Prostate gland (tissue), 2 donors: ENCODE measurements at places on chromosomes 4 and X. TPM values are rescaled to one million over a fixed set of nuclear protein-coding genes. Genes with fewer than 3 reads are reported as not detected.

DNA sequence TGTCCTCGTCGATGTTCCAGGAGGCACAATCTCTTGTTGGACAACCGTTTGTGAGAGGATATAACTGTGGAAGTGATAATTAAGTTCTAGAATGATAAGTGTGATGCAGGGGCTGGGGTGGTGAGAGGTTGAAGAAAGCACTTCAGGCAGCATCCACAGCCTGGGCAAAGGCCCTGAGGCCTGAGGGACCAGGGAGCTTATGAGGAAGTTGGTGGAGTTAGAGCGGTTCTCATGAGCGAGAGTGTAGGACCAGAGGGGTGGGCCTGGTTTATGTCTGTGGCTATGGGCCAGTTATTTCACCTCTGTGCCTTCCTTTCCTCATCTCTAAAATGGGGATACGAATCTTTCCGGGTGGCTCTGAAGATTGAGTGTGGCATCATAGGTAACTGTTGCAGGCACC lies 2.7 kb downstream of the CCDC120 start:
- no peaks in the 10 kb centered on the region for H3K4me1 ChIP-seq
- H3K4me3 ChIP-seq = no peak overlapping the region
- H3K27me3 ChIP-seq = no peaks in the 10 kb centered on the region
- H3K36me3 ChIP-seq = no peaks in the 10 kb centered on the region
- DNase-seq = no peak

GRCh38 chrX:132671229-132671641 lies 182.4 kb upstream of the MBNL3 start:
- H3K36me3 ChIP-seq = no peaks in the 10 kb centered on the region
- no peak overlapping the region for H3K27ac ChIP-seq

GRCh38 chr4:60657807-60658206 lies 542.3 kb upstream of the ADGRL3 start:
- no peaks in the 10 kb centered on the region for H3K4me1 ChIP-seq
- H3K27ac ChIP-seq = no peak overlapping the region
- no peaks in the 10 kb centered on the region for H3K27me3 ChIP-seq
- H3K4me3 ChIP-seq = no peak overlapping the region

GRCh38 chrX:31178064-31178768 lies 106.4 kb upstream of the FTHL17 start:
- H3K4me3 ChIP-seq = no peak overlapping the region
- H3K27me3 ChIP-seq = no peaks in the 10 kb centered on the region
- H3K36me3 ChIP-seq = no peaks in the 10 kb centered on the region
- no peak overlapping the region for H3K27ac ChIP-seq
- H3K4me1 ChIP-seq = no peaks in the 10 kb centered on the region
- DNase-seq = no peak

DNA sequence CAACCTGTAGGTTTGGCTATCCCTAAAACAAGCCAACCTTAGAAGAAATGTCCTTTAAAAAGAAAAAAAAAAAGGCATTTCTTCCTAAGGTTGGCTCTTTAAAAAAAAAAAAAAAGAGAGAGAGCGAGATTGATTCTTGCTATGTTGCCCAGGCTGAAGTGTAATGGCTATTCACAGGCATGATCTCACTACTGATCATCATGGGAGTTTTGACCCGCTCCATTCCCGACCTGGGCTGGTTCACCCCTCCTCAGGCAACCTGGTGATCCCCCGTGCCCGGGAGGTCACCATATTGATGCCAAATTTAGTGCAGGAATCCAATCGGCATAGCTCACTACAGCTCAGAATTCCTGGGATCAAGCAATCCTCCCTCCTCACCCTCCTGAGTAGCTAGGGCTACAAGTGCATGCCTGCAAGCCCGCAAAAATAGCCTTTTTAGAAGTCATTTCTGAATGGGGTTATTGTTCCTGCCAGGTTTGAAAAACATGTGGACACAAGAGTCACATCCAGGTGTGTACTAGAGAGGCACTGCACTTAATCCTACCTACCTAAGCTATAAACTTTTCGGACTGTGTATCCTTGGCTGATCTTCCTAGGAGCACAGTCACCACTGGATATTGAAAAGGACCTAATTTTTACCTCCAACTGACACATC lies 61.4 kb upstream of the ZCCHC13 start:
- H3K27ac ChIP-seq = peak overlapping the region; percentile 11
- H3K27me3 ChIP-seq = no peaks in the 10 kb centered on the region
- no peak overlapping the region for H3K4me3 ChIP-seq
- H3K4me1 ChIP-seq = no peaks in the 10 kb centered on the region
- DNase-seq = peak; percentile 20
- no peaks in the 10 kb centered on the region for H3K36me3 ChIP-seq

DNA sequence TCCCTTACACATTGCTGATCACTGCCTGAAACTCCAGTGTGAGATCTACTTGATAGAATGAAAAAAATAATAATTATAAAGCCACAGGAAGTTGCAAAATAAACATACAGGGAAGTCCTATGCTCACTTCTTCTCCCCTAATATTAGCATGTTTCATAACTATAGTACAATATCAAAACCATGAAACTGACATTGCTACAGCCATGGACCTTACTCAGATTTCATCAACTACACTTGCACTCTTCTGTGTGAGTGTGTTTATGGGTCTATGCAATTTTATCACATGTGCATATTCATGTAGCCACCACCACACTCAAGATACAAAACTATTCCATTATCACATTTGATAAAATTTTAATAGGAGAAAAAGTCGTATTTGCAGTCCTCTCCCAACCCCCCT lies 57.3 kb downstream of the SPINK2 start:
- H3K27ac ChIP-seq = no peak overlapping the region
- H3K4me1 ChIP-seq = no peaks in the 10 kb centered on the region
- H3K4me3 ChIP-seq = no peak overlapping the region
- DNase-seq = no peak

- peak overlapping the region; percentile 60 for H3K27ac ChIP-seq
- peak overlapping the region; percentile 4 for H3K4me3 ChIP-seq
- no peaks in the 10 kb centered on the region for H3K36me3 ChIP-seq
- H3K4me1 ChIP-seq = no peaks in the 10 kb centered on the region
- peak; percentile 62 for DNase-seq
Measured at GRCh38 chr4:81505004-81505598, 33.4 kb upstream of the RASGEF1B start.

DNA sequence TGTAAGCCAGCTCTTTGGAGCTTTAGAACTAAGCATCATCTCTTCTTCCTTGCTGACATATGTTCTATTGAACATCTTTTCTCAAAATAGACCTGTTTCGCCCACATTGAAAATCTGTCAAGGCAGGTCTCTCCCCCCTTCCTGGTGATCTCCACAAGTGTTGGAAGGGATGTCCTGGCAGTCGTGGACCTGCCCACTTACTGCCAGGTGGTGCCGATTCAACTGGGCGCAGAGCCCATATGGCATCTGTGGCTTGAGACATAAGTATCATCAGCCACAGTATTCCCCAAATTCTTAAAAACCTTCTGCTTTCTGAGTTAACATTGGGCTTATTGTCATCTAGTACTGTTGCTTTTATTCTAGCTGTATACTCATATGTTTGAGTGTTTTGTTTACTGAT lies 969.3 kb upstream of the FTHL17 start:
- H3K36me3 ChIP-seq = no peaks in the 10 kb centered on the region
- H3K27me3 ChIP-seq = no peaks in the 10 kb centered on the region
- H3K4me1 ChIP-seq = no peaks in the 10 kb centered on the region

DNA sequence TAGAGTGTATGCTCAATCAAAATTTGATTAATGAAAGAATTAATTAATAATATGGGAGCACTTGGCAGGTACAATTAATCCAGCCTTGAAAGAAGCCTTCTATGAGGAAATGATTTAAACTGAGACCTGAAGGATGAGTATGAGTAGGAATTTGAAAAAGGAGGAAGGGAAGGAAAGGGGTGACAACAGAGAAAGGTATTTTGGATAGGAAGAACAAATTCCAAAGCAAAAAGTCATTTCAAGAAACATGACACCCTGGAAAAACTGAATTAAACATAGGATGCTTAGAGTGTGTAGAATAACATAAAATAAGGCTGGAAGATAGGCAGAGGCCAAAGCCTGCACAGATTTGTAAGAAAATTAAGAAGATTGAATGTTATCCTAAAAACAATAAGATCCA lies 29.6 kb downstream of the PHOX2B start:
- no peak overlapping the region for H3K4me3 ChIP-seq
- H3K36me3 ChIP-seq = no peaks in the 10 kb centered on the region

DNA sequence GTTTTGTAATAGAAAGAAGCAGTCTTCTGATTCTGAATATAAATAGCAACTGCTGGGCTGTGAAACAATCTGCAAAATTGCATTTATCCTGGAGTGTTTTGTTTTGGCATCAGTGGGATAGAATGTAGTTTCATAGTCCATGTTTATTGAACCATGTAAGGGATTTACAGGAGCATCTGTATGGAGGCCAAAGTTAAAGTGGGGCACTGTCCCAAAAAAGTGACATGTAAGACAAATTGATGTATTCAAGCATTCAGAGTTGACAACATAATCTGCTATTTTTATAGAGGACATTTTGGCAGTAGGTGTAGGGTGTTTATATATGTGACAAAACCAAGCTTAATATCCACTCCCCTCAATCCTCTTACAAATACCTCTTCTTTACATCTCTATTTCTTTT lies 200.5 kb upstream of the ANK2 start:
- no peaks in the 10 kb centered on the region for H3K27me3 ChIP-seq
- H3K36me3 ChIP-seq = no peaks in the 10 kb centered on the region
- no peaks in the 10 kb centered on the region for H3K4me1 ChIP-seq
- no peak overlapping the region for H3K4me3 ChIP-seq
- H3K27ac ChIP-seq = no peak overlapping the region

Gene PDE5A
- 49.6 TPM for total RNA-seq

Gene CNKSR2
- 6.8 TPM for total RNA-seq

Gene TCEAL6
- 36.8 TPM for total RNA-seq

Gene CLGN
- 42.1 TPM for total RNA-seq
